ENCODE measurements at places on chromosomes 13 and 19. TPM values are rescaled to one million over a fixed set of nuclear protein-coding genes. Genes with fewer than 3 reads are reported as not detected.

MAST1 gene
- total RNA-seq = 0.10 TPM

PSG3 gene
- total RNA-seq = not detected

GRCh38 chr13:77528834-77529500, 6.5 kb upstream of the SCEL start:
- no peak for DNase-seq

GRCh38 chr19:12866416-12867119, 14.7 kb downstream of the DNASE2 start:
- no peak for DNase-seq

DNA sequence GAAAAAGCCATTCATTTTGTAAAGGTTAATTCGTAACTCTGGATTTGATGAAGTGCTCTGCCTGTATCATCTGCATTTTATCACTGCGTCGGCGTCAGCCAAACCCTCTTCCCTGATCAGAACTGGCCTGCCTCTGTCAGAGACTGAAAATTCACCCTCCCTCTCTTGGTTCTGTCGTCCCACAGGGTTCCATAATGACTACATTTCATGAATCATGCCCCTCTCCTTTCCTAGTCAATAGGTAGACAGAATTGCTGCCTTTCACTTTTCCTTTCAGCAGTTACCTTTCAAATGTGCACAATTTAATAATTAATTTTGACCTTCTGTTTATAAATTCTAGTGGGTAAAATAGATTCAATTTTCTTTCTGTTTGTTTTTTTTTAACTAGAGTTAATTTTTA, 423.4 kb downstream of the RFC3 start:
- no peak for DNase-seq

GRCh38 chr13:68551701-68552522, 1321.8 kb upstream of the PCDH9 start:
- no peak for DNase-seq

DNA sequence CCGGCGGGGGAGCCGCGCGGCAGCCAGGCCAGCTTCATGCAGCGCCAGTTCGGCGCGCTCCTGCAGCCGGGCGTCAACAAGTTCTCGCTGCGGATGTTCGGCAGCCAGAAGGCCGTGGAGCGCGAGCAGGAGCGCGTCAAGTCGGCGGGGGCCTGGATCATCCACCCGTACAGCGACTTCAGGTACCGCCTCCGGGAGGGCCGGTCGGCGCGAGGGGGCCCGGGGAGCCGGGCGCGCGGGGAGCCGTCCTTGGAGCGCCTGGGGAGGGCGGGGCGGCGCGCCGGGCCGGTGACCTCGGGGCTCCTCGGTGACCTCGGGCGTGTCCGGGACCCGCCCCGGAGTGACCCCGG, 690 bp downstream of the HCN2 start:
- no peak for DNase-seq

KCNJ14 gene
- 0.49 TPM for total RNA-seq

LRRC25 gene
- total RNA-seq = not detected

DNA sequence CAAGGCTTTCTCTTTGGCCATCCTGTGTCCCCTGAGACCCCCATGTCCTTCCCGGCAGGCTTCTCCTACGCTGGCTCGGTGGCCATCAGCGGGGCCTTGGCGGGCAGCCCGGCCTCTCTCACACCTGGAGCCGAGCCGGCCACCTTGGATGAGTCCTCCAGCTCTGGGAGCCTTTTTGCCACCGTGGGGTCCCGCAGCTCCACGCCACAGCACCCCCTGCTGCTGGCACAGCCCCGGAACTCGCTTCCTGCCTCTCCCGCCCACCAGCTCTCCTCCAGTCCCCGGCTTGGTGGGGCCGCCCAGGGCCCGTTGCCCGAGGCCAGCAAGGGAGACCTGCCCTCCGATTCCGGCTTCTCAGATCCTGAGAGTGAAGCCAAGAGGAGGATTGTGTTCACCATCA, 14.2 kb downstream of the PLEKHJ1 start:
- no peak for DNase-seq

All from foreskin keratinocyte (primary cell).